ENCODE measurements at places on chromosomes 5 and 9. TPM values are rescaled to one million over a fixed set of nuclear protein-coding genes. Genes with fewer than 3 reads are reported as not detected.

The IL33 gene
- total RNA-seq: not detected

The HSPB3 gene
- total RNA-seq: not detected

The LYRM7 gene
- total RNA-seq: 8.8 TPM

The PCDHGA4 gene
- total RNA-seq: 2.3 TPM

The PIP5KL1 gene
- 11.6 TPM for total RNA-seq

The MLANA gene
- total RNA-seq: not detected

The NPR3 gene
- total RNA-seq: not detected

The GGTA1 gene
- not detected for total RNA-seq

The LCN1 gene
- total RNA-seq: not detected

The PRKAA1 gene
- 28.8 TPM for total RNA-seq

The SPINK13 gene
- total RNA-seq: not detected

The DBH gene
- total RNA-seq: not detected

The PTCH1 gene
- total RNA-seq: 9.1 TPM

The SHC3 gene
- total RNA-seq: 1.3 TPM

The MAPKAP1 gene
- total RNA-seq: 97.0 TPM

The SLC45A2 gene
- not detected for total RNA-seq

The IL7R gene
- not detected for total RNA-seq

The ATG10 gene
- 8.7 TPM for total RNA-seq

The SMIM33 gene
- total RNA-seq: not detected

The CFAP90 gene
- 0.35 TPM for total RNA-seq

The IFNA21 gene
- total RNA-seq: not detected

The SPATA31E1 gene
- 0.09 TPM for total RNA-seq

The AJM1 gene
- 1.8 TPM for total RNA-seq

The DMRT3 gene
- not detected for total RNA-seq

The NEUROG1 gene
- not detected for total RNA-seq

The AHRR gene
- total RNA-seq: 2.2 TPM

The MAST4 gene
- total RNA-seq: 3.7 TPM

The IL13 gene
- total RNA-seq: not detected

The CORO2A gene
- 15.8 TPM for total RNA-seq

The RETREG1 gene
- 3.4 TPM for total RNA-seq

The ABLIM3 gene
- 0.29 TPM for total RNA-seq

The GFRA3 gene
- total RNA-seq: 1.8 TPM

The CCNJL gene
- total RNA-seq: 26.9 TPM

The BAAT gene
- 0.15 TPM for total RNA-seq

The RGMB gene
- total RNA-seq: 19.3 TPM

The DEPDC1B gene
- total RNA-seq: 49.0 TPM

The OR13C8 gene
- total RNA-seq: not detected

The ARHGEF37 gene
- total RNA-seq: 0.42 TPM

The SLIT3 gene
- total RNA-seq: 0.75 TPM

The SLC25A2 gene
- not detected for total RNA-seq

The LCN9 gene
- total RNA-seq: 0.72 TPM

The OR1L8 gene
- total RNA-seq: not detected

The PCDHA10 gene
- total RNA-seq: 10.7 TPM

The ACO1 gene
- 45.0 TPM for total RNA-seq

The PRRT1B gene
- total RNA-seq: 1.0 TPM

Measured in H9 (cell line).